ENCODE measurements at places on chromosomes 4 and X.

- no peak for DNase-seq
Measured at GRCh38 chrX:568311-568710, 62.3 kb upstream of the SHOX start.

DNA sequence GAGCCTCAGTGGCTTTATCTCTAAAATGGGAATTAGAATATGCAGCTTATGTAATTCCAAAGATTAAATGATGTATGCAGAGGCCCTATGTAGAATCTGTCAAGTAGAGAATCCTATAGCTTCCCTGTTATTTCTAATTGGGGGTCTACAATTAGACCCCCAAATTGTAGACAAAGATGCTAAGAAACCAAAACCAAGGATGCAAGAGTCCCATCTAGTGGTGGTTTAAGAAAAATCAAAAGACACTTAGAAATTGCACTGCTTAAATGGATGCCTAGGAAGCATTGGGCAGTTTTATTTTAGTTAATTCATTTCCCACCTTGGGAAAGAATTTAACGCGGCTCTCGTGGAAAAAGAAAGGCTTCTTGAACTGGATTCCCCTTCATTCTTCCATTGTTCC lies 115.2 kb downstream of the GABRA2 start:
- DNase-seq = peak; percentile 26

GRCh38 chr4:24007860-24008261 lies 118.0 kb upstream of the PPARGC1A start:
- DNase-seq = no peak

DNA sequence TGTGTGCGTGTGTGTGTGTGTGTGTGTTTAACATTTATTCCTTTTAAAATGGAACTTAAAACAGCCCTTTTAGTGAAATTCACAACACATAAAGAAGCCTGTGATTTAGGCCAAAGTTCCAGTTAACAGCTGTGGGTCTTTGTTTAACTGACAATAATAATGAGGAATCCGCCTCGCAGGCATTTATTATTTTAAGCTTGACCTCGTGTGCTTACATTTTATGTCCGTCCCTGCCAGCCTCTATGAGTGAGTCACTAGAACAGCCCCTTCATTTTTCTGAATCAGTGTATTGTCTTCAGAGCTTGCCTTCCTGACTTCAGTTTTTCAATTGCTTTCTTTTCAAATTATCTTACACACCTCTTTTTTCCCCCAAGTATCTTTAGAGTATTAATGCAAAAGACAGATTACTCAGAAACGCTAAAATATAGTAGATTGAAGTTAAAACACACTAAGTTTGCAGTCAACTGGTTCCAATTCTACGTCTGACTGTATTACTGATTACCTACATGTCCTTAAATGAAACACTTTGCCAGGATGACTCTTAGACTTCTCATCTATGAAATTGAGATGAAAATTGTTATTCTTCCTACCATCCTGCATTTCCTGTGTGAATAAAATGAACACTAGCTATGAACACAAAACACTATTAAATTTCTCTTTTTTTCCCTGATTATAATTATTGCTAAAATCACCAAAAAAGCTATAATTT lies 319.6 kb upstream of the HS3ST1 start:
- no peak for DNase-seq

GRCh38 chr4:18847249-18847890 lies 825.8 kb upstream of the LCORL start:
- no peak for DNase-seq

DNA sequence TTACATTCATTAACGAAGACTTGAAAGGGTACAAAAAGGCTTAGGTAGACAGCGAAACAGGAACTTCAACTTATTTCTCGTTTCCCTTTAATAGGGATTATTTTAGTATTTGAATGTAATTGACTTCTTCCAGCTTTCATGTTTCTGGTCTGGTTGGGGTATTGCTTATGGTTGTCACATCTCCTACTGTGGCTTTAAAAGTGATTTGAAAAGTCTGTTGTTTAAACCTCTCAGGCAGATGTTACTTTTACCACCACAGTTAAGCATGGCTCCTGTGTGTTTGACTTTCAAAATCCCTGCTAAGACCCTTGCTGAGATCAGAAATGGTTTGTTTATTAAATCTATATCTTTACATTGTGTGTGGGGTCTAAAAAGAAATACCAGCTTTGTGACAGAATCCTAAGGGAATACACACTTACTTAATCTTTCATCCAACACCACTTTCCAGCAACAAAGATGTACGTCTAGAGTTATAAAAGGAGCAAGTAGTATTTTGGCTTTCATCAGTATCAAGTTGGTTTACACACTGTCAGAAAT lies 661.2 kb downstream of the FAT4 start:
- no peak for DNase-seq
